Posterior cingulate gyrus (tissue), 11 donors: ENCODE measurements at places on chromosomes 7 and 10.

- no peak for DNase-seq
Measured at GRCh38 chr10:75740541-75740940, 309.1 kb downstream of the LRMDA start.

DNA sequence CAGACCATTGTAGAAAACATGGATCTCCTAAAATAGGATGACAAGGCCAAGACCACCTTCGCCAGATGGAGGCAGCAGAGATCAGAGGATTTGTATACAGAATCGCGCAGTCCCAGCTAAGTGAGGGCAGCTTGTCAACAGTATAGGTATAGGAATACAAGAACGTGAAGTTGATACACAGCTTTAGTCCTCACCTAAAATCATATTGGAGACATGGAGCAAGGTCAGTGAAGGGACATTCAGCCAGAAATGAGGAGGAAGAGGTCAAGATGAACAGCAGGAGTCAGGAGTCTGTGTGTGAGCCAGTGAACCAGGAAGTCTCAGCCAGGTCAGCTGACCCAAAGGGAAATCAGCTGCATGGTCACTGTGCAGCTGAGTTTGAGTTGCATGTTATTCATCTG, 263.4 kb upstream of the PRKCQ start:
- DNase-seq = no peak

DNA sequence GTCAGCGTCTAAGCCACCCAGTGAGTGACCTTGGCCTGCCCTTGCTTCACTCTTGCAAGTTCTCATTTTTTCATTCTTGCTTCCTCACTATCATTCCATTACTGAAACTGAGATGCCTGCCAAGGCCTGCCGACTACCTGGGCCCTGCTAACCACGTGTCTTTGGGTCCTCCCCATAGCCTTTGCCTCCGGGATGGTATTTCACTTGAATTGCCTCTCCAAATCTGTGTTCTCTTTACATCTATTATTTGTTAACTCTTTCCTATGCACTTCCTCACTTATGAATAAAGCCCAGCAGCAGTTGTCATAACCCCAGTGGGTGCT, 234.6 kb downstream of the SNX10 start:
- DNase-seq = no peak

DNA sequence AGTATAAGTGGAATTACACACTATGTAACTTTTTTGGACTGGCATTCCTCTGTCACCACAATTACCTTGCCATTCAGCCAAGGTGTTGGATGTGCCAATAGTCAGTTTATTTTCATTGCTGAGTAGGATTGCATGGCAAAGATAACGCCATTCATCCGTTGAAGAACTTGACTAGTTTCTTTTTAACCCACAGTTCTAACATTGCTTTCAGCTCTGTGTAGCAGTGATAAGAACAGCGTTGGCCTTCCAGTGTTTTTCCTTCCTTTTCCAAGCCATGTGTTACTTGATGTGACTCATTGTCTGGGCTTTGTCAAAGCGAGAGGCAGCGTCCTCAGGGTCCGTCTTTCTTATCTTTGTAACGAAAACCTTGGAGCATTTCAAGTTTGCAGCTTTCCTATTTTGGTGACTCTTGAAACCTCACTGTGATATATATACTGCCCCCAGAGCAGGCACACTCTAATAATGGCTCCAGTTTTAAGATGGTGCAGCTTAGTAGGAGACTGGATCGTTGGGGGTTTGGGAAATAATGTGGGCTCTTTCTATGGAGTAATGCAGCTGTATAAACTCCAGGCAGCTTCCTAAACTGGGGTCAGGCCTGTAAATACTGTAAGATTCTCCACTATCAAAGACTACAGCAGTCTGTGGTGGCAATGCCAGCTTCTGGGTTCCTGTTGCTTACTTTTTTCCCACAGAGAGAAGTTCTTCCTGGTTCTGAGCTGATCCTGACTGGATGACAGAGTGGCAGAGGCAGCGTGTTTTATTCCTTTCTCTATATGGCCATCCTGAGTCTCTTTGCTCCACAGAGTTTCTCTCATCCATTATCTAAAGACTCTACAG, 41.7 kb downstream of the AKR1E2 start:
- no peak for DNase-seq

- DNase-seq = no peak
Measured at GRCh38 chr7:133709036-133709880, 417.9 kb upstream of the LRGUK start.
